NCI-H226 (cell line): ENCODE measurements at places on chromosomes 7 and 10.
A peak's percentile ranks its signal among the peaks of the same experiment; 100 is the strongest.

DNA sequence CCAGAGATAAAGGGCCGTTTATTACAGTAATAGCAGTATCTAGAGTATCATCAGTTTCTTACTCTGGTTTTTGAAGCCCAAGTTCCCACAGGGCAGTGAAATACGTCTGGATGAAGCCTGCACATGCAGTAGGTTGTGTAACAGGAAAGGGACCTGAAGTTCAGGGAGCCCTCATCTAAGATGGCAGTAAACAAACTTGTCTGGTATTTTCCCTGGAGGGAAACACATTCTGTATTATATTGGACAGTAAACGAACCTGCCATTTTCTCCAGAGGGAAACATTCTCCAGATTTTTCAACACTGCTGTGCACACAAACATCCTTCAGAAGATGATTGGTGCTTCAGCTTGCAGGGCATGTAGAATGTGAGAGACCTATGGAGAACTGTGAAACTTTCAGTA lies 189.9 kb downstream of the TFEC start:
- no peak for DNase-seq

DNA sequence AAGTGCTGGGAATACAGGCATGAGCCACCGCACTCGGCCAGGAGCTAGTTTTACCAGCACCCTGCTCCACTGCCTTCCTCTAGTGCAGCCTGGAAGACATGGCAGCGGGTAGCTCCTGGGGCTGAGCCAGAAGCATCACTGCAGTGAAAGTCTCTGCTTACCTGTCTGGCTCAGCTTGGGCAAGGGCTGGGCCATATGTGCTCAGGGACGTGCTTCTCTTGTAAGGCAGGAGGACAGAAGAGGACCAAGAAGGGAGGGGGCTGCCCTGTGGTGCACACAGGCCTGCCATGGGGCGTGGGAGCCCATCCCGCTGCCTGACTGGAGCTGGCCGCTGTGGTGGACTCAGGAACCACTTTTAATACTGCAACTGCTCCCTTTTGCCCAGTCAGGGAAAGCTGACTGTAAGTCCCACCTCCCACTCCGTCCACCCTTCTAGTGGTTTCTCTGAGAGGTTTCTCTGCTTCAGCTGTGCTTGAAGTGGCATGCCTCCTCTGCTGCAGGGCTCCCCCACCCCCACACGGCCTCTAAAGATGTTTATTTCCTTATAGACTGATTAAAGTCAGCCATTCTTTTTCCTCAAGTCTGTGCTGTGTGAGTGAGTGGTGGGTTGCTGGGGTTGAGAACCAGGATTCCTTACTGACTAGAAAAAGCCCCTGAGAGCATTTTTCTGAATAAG lies 25.3 kb upstream of the C10orf95 start:
- DNase-seq, result no peak

DNA sequence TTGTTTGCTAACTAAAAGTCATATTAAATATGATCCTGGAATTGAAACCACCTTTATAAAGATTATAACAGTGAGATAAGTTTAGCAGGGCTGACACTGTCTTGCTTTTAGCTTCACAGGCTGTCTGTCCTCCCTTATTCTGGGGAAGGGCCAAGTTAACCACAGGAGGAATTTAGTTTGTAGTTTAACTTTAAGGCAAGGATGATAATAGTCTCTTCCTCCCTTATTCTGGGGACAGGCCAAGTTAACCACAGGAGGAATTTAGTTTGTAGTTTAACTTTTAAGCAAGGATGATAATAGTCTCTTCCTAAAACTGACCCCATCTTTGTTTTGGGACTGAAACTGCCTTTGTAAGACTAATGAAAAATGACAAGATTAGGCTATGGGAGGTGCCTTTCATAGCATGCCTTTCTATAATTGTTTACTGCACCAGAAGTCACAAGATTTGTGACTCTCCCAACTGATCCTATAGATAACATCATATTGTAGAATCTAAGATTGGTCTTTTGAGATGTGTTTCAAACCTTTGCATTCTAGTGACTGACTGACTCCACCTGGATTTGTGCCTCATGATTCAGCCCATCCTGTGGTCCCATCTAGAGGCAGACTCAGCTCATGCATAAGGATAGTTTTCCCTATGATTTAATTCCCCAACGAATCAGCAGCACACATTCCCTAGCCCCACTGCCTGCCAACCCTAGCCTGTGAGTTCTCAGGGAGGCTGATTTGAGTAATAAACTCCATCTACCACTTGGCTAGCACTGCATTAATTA lies 212.0 kb downstream of the MAGI2 start:
- DNase-seq, result peak; percentile 87

DNA sequence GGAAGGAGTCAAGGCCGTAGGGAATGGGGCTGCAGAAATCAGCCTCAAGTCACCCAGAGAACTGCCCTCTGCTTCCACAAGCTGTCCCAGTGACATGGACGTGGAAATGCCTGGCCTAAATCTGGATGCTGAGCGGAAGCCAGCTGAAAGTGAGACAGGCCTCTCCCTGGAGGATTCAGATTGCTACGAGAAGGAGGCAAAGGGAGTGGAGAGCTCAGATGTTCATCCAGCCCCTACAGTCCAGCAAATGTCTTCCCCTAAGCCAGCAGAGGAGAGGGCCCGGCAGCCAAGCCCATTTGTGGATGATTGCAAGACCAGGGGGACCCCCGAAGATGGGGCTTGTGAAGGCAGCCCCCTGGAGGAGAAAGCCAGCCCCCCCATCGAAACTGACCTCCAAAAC lies 50.2 kb upstream of the PDCD4 start:
- no peak for DNase-seq

GRCh38 chr10:10359263-10359662 lies 658.4 kb upstream of the CELF2 start:
- no peak for DNase-seq

DNA sequence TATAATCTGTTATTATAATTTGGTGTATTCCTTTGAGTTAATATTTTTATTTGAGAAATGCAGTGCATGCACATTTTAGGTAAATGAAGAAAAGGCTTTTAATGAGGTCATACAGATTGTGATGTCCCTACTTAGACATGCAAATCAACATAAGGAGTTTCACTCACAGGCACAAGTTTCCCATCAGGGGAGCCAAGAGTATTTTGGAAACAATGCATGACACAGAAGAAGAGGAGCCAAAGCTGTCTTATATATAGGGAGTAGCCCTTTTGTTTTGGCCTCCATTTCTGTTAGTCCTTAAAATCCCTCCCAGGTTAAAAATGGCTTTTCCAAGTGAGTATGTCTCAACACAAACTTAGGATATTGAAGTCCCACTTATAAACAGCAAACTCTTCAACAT lies 703.4 kb upstream of the ANKRD30A start:
- DNase-seq, result no peak

- DNase-seq, result no peak
Measured at GRCh38 chr10:79355420-79356017, 8.2 kb downstream of the PPIF start.

GRCh38 chr10:43137717-43138020 lies 576 bp upstream of the CSGALNACT2 start:
- DNase-seq, result peak; percentile 20

- DNase-seq, result no peak
Measured at GRCh38 chr10:124254490-124254889, 161.1 kb upstream of the CHST15 start.

DNA sequence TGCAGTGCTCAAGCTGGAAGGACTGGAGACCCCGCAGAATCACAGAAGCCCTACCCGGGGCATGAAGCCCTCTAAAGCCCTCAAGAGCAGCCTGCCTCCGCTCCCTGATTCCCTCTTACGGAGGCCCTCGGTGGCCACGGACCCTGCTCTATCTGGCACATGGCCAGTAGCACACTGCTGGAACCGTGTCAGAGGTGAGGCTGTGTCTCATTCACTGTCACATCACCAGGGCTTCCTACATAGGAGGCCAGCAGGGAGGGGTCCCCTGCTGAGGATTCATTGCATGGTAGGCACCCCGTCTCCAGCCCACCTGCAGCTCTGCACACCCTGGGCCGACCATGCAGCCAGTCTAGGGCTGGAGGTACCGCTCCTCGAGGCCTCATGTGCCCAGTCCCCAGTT lies 259.2 kb downstream of the TNS3 start:
- no peak for DNase-seq

- DNase-seq, result peak; percentile 60
Measured at GRCh38 chr10:4947635-4948596, 15.3 kb upstream of the AKR1C1 start.

GRCh38 chr10:104127411-104127810 lies 5.4 kb downstream of the SFR1 start:
- DNase-seq, result peak; percentile 38

GRCh38 chr10:123885406-123886170 lies 6.0 kb downstream of the CPXM2 start:
- no peak for DNase-seq

GRCh38 chr7:28088032-28088431 lies 92.6 kb downstream of the JAZF1 start:
- no peak for DNase-seq

- DNase-seq, result no peak
Measured at GRCh38 chr7:75756991-75757676, 14.9 kb downstream of the CCL26 start.

DNA sequence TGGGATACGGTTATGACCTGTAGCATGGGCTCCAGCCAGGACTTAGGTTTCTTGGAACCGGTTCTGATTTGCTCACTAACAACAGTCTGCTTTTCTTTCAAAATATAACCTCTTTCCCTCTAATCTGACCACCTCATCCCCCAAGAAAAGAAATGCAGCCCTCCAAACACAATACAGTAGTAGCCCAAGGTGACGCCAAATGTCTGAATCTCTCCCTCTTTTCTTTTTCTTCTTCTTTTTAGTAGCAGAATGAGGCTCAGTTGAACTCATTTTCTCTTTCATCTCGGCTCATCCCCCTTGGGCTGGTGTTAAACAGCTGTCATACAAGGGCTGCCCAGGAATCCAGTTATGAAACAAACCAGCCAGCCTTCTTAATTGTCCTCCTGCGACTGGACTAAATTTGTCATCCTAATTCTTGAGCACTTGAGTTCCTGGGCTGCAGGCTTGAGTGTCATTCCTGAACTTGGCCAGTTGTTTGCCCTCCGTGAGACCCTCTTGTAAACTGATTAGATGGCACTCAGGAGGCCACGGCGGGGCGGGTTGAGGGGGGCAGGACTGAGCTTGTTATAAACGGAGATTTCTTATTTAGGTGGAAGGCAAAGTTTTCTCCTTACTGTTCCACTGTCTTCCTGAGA lies 94.8 kb downstream of the SORCS3 start:
- no peak for DNase-seq

DNA sequence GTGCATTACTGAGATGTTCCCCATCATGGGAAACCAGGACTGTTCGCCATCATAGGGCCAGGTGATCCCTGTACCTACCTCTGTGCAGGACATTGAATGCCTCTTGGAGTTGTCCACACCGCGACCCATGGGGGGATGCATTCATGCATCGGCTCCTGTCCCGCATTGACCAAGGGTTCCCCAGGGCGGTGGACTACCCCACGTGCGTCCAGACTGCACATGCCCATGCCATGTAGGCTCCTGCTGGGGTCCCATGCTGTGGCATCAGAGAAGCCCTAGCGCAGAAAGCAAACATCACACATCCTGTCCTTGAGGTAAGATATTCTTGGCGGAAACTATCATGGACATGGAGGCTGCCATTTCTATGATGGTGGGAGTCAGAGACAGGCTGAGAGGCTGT lies 121.6 kb upstream of the UNC5B start:
- DNase-seq, result no peak

GRCh38 chr10:102773320-102773719 lies 29.6 kb downstream of the WBP1L start:
- DNase-seq, result no peak

- no peak for DNase-seq
Measured at GRCh38 chr7:128922496-128923410, 12.2 kb upstream of the KCP start.

DNA sequence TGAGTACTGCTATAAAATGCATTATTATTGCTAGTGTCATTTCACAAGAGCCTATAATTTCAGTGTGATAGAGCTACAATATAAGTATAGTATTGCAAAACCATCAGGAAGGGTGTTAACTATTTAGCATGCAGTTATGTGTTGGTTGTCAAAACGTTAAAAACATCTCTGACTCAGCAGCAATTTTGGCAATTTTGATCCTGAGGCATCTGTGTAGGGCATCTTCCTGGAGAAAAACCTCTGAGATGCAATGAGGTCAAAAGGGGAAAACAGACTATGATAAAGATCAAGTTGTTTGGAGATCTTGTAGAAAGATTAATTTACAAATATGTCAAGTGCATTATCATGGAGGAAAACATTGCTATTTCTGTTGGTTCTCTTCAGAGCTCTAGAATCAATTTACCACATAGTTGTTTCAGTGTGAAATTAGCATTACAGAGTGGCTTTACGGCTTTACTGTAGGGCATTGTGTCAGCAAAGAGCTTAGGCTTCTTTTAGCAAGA lies 5.3 kb downstream of the CFTR start:
- DNase-seq, result no peak

GRCh38 chr7:142375710-142376313 lies 118.0 kb upstream of the PRSS58 start:
- DNase-seq, result no peak

DNA sequence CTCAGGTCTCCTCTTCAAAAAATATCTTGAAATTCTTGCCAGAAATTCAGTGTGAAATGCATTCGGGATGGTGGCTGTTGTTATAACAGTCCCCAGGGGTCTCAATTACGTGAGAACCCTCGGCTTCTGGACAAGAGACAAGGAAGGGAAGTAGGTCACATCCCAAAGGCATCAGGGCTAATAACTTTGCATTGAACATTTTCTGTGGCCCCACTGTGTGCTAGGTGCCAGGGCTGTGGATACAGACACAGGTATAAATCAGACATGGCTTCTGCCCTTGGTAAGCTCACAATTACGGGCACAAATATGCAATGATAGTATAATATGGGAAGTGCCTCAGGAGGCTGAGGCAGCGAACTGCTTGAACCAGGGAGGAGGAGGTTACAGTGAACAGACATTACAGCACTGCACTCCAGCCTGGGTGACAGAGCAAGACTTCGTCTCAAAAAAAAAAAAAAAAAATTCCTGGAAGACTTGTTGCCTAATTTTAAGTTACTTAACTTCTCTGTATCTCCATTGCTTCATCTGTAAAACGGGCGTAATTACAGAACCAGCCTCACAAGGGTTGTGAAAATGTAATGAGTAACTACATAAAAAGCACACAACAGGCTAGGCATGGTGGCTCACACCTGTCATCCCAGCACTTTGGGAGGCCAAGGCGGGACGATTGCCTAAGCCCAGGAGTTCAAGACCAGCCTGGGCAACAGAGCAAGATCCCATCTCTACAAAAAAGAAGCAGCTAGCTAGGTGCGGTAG lies 2.5 kb upstream of the RHBDD2 start:
- DNase-seq, result no peak

- DNase-seq, result no peak
Measured at GRCh38 chr10:43205681-43206390, 61.0 kb downstream of the RASGEF1A start.

- DNase-seq, result no peak
Measured at GRCh38 chr7:131152766-131153165, 174.9 kb upstream of the MKLN1 start.

DNA sequence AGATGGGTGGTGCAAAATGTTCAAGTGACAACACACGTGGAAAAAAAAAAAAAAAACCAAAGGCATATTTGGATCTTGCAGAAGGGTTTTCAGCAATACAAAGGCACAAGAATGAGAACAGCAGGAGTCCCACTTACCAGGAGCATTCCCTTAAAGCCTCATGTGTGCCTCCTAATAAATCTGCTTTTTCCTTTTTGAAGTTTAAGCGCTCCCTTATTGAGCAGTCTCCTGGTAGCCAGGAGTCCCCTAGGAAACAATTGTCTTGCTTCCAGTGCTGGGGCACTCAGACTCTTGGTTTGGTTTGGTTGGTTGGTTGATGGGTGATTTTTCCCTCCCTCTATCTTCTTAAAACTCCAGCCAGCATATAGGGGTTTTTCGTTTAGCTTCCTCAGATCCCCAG lies 321.8 kb upstream of the NFE2L3 start:
- DNase-seq, result no peak

GRCh38 chr10:59588791-59589190 lies 120.9 kb downstream of the SLC16A9 start:
- no peak for DNase-seq
